ENCODE measurements at places on chromosomes 16 and 17. TPM values are rescaled to one million over a fixed set of nuclear protein-coding genes. Genes with fewer than 3 reads are reported as not detected.

The MYOCD gene
- not detected for total RNA-seq

The ENPP7 gene
- total RNA-seq = 0.13 TPM

The HSD11B2 gene
- not detected for total RNA-seq

The NUPR1 gene
- not detected for total RNA-seq

The GP1BA gene
- not detected for total RNA-seq

The TCAP gene
- 1.8 TPM for total RNA-seq

The CCL3 gene
- total RNA-seq = 5.1 TPM

The ICAM2 gene
- 51.3 TPM for total RNA-seq

The KRTAP9-8 gene
- total RNA-seq = not detected

The ADAP2 gene
- 1.1 TPM for total RNA-seq

DNA sequence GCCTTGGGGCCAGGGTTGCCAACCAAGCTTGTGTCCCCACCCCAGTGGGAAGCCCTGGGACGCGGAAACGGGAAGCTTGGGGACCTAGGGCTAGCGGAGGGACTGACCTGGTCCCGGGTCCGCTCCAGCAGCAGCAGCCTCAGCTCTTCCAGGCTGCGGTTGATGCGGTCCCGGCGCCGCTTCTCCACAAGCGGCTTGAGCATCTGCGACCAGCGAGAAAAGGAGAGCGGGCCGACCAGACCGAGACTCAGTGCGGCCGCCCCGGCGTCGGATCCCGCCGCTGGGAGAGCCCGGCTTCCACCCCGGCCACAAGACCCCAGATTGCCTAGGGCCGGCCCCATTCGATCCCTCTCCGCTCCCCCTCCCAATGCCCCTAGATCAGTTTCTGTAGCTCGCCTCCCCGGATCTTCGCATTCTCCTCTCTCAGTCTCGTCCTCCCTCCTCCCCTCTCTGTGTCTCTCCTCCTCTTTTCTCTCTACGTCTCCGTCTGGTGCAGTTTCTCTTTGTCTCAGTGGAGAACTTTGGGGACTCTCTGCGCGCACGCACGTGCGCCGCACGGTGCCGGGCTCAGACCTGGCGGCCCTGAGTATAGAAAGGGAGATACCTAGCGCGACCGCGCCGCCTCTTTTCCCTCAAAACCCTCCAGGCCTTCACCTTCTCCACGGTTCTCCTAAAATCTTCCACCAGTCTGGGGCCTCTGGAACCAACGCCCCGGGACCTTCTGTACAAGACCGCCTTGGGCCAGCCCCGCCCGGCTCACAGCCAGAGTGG, 797 bp downstream of the HES7 start:
- H3K4me3 ChIP-seq = peak overlapping the region; percentile 88
- DNase-seq = peak; percentile 58
- H3K27me3 ChIP-seq = peaks cover 47% of the 10 kb centered on the region
- peaks cover 75% of the 10 kb centered on the region for H3K4me1 ChIP-seq

DNA sequence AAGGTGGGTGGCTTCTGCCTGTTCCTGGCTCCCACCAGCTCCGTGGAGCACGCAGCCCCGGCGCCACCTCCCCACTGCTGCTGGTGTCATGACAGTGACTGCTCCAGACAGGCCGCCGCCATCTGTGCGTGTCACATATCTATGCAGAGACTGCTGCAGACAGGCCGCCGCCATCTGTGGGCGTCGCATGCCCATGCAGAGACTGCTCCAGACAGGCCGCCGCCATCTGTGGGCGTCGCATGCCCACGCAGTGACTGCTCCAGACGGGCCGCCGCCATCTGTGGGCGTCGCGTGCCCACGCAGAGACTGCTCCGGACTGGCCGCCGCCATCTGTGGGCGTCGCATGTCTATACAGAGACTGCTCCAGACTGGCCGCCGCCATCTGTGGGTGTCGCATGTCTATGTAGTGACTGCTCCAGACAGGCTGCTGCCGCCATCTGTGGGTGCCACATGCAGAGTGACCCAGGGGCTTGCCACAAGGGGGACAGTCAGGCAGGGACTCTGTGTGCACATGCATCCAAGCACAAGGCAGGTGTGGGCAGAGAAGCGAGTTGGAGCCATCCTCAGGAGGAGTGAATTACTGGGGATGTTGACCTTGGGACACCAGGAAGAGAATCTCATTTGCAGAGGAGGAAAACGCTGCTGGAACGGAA, 3.3 kb upstream of the FN3KRP start:
- H3K27ac ChIP-seq = no peak overlapping the region
- no peak for DNase-seq
- peaks cover 20% of the 10 kb centered on the region for H3K4me1 ChIP-seq

DNA sequence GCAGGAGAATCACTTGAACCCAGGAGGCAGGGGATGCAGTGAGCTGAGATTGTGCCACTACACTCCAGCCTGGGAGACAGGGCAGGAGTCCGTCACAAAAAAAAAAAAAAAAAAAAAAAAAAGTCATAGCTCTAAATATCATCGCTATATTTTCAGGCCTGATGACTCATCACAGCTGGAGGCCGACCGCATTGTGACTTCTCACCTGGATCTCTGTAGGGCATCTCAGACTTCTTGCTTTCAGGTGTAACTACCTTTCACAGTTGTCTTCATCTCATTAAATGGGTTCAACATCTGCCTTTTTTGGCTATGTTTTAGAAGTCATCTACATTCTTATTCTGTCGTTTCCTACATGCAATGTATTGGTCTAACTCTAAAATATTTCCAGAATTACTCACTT, 353.1 kb upstream of the MON1B start:
- no peaks in the 10 kb centered on the region for H3K4me1 ChIP-seq
- DNase-seq = no peak
- H3K27me3 ChIP-seq = no peaks in the 10 kb centered on the region

GRCh38 chr17:79145548-79145947, 70.9 kb downstream of the ENGASE start:
- H3K27ac ChIP-seq = no peak overlapping the region
- H3K36me3 ChIP-seq = no peaks in the 10 kb centered on the region
- H3K4me1 ChIP-seq = no peaks in the 10 kb centered on the region
- no peaks in the 10 kb centered on the region for H3K27me3 ChIP-seq

DNA sequence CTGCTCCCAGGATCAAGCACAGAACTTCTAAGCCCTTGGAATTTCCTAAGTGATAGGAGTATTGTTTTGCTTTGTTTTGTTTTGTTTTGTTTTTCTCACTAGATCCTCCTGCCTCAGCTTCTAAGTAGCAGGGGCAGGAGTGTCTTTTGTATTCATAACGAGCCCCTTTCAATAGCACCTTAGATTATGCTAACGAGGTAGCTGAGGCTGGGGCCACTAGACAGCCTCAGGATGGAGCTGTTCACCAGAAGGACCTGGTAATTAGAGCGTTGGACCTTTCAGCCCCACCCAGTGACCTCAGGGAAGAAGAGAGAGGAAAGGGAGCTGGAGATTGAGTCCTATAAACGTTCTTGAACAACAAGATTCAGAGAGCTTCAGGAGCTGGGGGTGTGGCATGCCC, 43.6 kb downstream of the IKZF3 start:
- H3K27ac ChIP-seq = peak overlapping the region; percentile 65
- H3K4me3 ChIP-seq = no peak overlapping the region
- peaks cover 54% of the 10 kb centered on the region for H3K36me3 ChIP-seq
- peaks cover 52% of the 10 kb centered on the region for H3K4me1 ChIP-seq

DNA sequence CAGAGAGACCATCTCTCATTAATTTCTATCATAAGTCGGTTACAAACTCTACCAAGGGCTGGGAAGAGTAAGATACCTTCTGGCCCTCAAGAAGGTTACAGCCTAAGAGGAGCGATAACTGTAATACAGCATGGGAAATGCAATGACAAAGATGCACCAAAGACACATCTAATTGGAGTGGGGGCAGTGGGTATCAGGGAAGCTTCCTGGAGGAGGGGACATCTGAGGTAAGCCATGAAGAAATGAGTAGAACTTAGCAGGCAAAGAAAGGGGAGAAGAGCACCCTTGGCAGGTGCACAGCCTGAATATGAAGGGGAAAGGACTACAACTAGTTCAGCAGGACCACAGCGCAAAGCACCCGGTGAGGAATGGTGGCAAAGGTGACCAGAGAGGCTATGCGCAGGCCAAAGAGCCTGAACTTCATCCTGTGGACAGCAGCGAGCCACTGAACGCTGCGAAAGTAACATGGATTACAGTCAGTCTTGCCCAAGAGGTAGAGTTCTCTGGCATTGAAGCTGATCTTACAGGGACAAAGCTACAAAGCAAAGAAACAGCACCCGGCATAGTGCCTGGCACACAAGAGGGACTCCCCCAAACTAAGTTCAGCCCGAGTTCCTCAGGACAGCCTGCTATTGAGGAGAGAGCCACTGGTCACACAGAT, 2.8 kb downstream of the TBC1D10B start:
- peaks cover 52% of the 10 kb centered on the region for H3K36me3 ChIP-seq
- peak overlapping the region; percentile 51 for H3K27ac ChIP-seq
- H3K4me3 ChIP-seq = peak overlapping the region; percentile 95
- H3K27me3 ChIP-seq = no peaks in the 10 kb centered on the region
- peaks cover 54% of the 10 kb centered on the region for H3K4me1 ChIP-seq

GRCh38 chr17:21211825-21212479, 2.0 kb downstream of the TMEM11 start:
- no peak overlapping the region for H3K27ac ChIP-seq
- no peaks in the 10 kb centered on the region for H3K27me3 ChIP-seq
- H3K4me3 ChIP-seq = peak overlapping the region; percentile 93

GRCh38 chr16:22948058-22948602, 134.2 kb downstream of the HS3ST2 start:
- peaks cover 24% of the 10 kb centered on the region for H3K27me3 ChIP-seq
- no peaks in the 10 kb centered on the region for H3K36me3 ChIP-seq
- no peak overlapping the region for H3K27ac ChIP-seq
- no peak for DNase-seq

GRCh38 chr16:57013229-57013628, 23.9 kb downstream of the NLRC5 start:
- H3K4me3 ChIP-seq = peak overlapping the region; percentile 59
- no peak for DNase-seq
- H3K27ac ChIP-seq = peak overlapping the region; percentile 83
- H3K27me3 ChIP-seq = no peaks in the 10 kb centered on the region

GRCh38 chr16:48272837-48273421, 25.6 kb upstream of the ABCC11 start:
- no peak overlapping the region for H3K4me3 ChIP-seq
- no peak overlapping the region for H3K27ac ChIP-seq
- H3K36me3 ChIP-seq = peaks cover 25% of the 10 kb centered on the region
- H3K4me1 ChIP-seq = no peaks in the 10 kb centered on the region
- no peaks in the 10 kb centered on the region for H3K27me3 ChIP-seq
- no peak for DNase-seq

GRCh38 chr17:68954146-68954896, 871 bp downstream of the ABCA8 start:
- no peaks in the 10 kb centered on the region for H3K27me3 ChIP-seq
- no peak for DNase-seq
- no peaks in the 10 kb centered on the region for H3K4me1 ChIP-seq
- no peak overlapping the region for H3K27ac ChIP-seq

GRCh38 chr16:945271-946047, 25.3 kb downstream of the LMF1 start:
- no peak overlapping the region for H3K4me3 ChIP-seq
- H3K36me3 ChIP-seq = peaks cover 24% of the 10 kb centered on the region
- H3K4me1 ChIP-seq = peaks cover 1% of the 10 kb centered on the region

- H3K27ac ChIP-seq = no peak overlapping the region
- H3K4me3 ChIP-seq = no peak overlapping the region
- H3K27me3 ChIP-seq = no peaks in the 10 kb centered on the region
- DNase-seq = no peak
Observed at GRCh38 chr17:78219396-78220150, 5.5 kb downstream of the BIRC5 start.

DNA sequence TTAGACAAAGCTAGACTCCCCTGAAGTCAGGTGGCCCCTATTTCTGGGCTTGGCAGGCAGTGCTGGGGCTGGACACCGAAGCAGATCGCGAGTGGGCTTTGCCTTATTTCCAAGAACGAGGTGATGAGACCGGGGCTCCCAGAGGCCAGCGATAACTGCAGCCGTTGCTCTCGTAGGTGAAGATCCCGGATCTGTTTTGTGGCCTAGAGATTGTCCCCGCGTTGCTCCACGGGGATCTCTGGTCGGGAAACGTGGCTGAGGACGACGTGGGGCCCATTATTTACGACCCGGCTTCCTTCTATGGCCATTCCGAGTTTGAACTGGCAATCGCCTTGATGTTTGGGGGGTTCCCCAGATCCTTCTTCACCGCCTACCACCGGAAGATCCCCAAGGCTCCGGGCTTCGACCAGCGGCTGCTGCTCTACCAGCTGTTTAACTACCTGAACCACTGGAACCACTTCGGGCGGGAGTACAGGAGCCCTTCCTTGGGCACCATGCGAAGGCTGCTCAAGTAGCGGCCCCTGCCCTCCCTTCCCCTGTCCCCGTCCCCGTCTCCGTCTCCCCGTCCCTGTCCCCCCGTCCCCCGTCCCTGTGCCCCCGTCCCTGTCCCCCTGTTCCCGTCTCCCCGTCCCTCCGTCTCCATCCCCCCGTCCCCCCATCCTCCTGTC, 1.5 kb upstream of the TBCD start:
- H3K36me3 ChIP-seq = peaks cover 5% of the 10 kb centered on the region
- peaks cover 25% of the 10 kb centered on the region for H3K4me1 ChIP-seq
- DNase-seq = no peak
- no peaks in the 10 kb centered on the region for H3K27me3 ChIP-seq
- peak overlapping the region; percentile 31 for H3K4me3 ChIP-seq

DNA sequence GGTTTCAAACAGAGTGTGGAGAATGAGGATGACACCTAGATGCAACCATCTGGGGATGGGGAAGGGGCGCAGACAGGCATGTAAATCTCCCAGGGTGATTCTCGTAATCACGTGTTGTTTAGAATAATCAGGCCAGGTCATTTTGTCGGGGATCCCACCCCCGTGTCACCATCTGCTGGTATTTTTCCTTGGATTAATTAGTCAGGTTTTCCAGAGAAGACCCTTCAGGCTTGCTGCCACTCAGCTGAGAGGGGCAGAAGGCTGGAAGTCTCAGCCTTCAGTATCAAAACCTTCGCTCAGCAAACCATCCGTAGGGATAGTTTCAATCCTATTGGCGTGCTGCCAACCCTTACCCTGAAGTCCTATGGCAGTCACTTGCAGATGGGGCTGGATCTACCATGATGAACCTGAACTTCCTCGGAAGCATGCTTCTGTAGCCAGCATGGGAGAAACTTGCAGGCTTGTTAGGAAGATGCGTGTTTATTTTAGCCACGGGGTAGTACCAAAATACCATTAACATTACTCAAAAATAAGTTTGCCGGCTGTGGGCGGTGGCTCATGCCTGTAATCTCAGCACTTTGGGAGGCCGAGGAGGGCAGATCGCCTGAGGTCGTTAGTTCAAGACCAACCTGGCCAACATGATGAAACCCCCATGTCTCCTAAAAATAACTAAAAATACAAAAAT, 7.5 kb upstream of the ADCY9 start:
- no peak overlapping the region for H3K27ac ChIP-seq
- no peak for DNase-seq
- no peaks in the 10 kb centered on the region for H3K36me3 ChIP-seq
- H3K4me3 ChIP-seq = no peak overlapping the region
- H3K27me3 ChIP-seq = peaks cover 13% of the 10 kb centered on the region
- H3K4me1 ChIP-seq = no peaks in the 10 kb centered on the region

DNA sequence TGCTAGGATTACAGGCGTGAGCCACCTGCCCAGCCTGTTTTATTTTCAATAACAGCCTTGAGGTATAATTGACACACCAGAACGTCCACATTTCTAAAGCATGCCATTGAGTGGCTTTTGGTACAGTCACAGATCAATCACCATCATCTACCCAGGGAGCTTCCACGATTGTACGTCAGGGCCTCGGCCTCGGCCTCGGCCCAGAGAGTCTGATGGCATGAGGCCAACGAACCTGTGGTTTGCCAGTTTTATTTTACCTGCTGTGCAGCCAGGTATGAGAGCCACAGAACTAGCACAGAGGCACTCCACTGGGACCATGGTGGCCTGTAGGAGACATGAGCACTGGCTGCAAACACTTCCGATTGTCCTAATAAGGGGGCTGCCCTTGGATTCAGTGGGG, 8.3 kb downstream of the UBALD1 start:
- no peaks in the 10 kb centered on the region for H3K4me1 ChIP-seq
- DNase-seq = no peak
- no peak overlapping the region for H3K4me3 ChIP-seq
- peaks cover 3% of the 10 kb centered on the region for H3K27me3 ChIP-seq
- no peaks in the 10 kb centered on the region for H3K36me3 ChIP-seq
- no peak overlapping the region for H3K27ac ChIP-seq

Data from activated CD8-positive, alpha-beta T cell treated with anti-CD3 and anti-CD28 coated beads, Interleukin-2, amount 10 ng/mL, durations not matched to agents 7 days and 5 days (primary cell).